ENCODE measurements at places on chromosomes 3 and 15. TPM values are rescaled to one million over a fixed set of nuclear protein-coding genes. Genes with fewer than 3 reads are reported as not detected.

Gene SUCLG2
- 59.9 TPM for total RNA-seq

Gene SLC12A8
- total RNA-seq: 0.91 TPM

Gene FGF7
- not detected for total RNA-seq

DNA sequence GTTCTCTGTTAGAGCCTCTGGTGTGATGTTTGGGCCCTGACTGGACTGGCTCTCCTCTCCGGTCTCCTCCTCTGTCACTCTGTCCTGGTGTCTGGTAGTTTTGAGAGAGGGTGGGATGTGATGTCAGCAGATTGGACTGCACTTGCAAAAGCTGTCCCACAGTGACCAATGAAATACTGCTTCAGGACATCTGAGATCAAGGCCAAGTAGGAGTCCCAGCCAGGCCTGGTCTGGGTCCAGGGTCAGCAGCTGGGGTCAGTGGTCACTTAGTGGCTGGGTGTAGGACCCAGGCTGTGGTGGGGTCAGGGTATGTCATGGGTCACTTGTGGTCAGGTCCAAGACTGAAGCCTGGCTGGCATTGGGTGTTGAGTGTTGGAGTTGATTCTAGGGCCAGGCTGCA is 20.9 kb downstream of the ALDH1L1 start:
- DNase-seq: no peak

DNA sequence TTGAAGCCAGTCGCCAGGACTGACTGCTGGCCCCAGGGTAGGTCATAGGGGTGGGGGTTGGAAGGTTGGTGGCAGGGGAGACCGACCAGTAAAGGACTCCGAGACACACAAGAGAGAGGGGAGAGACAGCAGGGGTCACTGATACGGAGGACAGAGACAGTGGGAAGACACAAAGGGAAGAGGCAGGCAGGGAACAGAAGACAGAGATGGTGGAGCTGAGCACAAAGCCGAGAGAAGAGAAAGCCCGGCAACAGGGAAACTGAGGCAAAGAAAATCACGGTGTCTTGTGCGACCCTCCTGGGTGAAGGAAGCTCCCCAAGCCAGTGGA is 510 bp downstream of the RASL12 start:
- DNase-seq: no peak

DNA sequence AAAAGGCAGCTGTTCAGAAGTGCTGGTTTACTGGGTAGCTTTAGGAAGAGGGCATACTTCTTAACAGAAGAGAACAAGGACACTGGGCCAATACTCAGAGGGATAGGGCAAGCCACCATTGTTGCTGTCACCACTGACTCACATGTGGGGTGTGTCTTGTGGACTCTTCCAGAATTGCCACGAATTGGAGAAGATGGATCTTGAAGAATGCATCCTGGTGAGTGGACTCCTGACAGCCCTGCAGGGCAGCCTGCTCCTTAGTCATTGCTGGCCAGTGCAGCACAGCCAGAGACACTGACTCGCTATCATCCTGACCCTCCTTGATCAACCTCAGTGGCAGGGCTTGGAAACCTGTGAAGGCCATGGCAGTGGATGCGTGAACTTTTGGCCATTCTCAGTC is 62.3 kb downstream of the UBP1 start:
- DNase-seq: no peak

GRCh38 chr3:24640330-24640877 is 145.8 kb upstream of the THRB start:
- no peak for DNase-seq

GRCh38 chr15:70097063-70097320 is 725 bp downstream of the TLE3 start:
- DNase-seq: no peak

DNA sequence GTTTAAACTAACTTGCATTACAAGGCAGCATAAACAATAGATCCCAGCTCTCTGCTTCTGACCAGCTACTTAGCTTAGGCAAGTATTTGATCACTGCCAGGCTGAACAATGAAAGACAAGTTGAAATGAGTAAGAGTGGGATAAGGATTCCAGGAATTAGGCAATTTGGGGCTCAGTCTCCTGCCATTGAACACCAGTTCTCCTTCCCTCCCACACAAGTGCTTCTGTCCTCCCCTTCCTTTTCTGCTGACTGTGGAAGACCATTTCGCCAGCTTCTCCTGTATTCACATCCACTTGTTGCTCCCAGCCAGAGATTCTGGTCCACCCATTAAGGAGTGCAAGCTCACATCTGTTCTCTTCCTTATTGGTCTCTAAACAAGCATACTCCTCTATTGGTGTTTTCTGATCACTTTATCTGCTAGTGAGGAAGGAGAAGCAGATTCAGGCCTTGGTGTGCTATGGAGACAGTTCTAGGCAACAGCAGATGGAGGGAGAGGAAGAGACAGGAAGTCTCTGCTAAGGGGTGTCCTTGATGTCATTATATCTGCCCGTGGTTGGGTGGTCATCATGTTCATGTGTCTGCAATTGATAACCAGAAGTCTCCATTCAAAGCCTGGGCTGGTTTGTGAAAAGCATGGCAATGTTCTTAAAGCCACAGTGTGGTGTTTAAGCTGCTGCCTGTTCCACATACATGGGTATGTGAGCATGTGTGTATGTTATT is 121.5 kb downstream of the PLCL2 start:
- DNase-seq: no peak

GRCh38 chr3:177758126-177758525 is 560.8 kb upstream of the TBL1XR1 start:
- DNase-seq: no peak

DNA sequence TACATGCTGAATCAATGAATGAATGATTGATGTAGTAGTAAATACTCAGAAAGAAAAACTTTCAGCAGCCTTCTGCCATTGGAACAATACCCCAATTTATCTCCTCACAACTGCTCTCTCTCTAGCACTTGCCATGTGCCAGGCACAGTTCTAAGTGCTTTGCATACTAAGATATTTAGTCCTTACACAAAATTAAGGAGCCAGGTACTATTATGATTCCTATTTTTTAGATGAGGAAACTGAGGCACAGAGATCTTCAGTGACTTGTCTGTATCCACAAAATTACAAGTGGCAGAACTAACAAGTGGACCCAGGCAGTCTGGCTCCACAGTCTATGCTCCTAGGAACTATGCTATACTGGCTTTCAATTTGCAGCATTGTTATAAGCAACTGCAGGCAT is 279.2 kb downstream of the LSAMP start:
- no peak for DNase-seq

GRCh38 chr15:67422296-67422695 is 98.6 kb upstream of the C15orf61 start:
- no peak for DNase-seq

Data from CD8-positive, alpha-beta memory T cell (primary cell).